CD4-positive, alpha-beta T cell treated with Interleukin-1 beta for 1 hour (primary cell): ENCODE measurements at places on chromosomes 4 and X.

GRCh38 chr4:157314906-157315305 is 94.4 kb downstream of the GRIA2 start:
- no peak for DNase-seq

GRCh38 chr4:187558391-187558790 is 437.2 kb upstream of the ZFP42 start:
- no peak for DNase-seq

- DNase-seq = no peak
Observed at GRCh38 chr4:738781-739280, 33.2 kb downstream of the PCGF3 start.

DNA sequence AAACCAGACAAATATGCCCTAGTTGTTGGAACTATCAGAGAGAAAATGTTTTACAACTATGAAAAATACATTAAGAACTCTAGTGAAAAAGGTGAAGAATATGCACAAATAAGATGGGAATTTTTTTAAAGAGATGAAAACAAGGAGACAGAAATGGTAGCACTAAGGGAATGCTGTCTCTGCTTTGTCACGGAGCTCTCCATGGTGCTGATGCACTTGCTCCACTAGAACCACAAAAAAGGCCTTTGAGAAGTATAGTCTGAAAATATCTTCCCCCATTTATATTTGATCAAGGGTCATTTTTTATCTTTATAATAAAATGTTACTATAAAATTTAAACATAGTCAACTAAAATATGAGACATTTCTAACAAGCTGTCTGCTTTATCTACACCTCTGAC is 1655.5 kb upstream of the AGA start:
- DNase-seq = no peak

- DNase-seq = no peak
Observed at GRCh38 chrX:30301963-30302362, 7.2 kb downstream of the NR0B1 start.

DNA sequence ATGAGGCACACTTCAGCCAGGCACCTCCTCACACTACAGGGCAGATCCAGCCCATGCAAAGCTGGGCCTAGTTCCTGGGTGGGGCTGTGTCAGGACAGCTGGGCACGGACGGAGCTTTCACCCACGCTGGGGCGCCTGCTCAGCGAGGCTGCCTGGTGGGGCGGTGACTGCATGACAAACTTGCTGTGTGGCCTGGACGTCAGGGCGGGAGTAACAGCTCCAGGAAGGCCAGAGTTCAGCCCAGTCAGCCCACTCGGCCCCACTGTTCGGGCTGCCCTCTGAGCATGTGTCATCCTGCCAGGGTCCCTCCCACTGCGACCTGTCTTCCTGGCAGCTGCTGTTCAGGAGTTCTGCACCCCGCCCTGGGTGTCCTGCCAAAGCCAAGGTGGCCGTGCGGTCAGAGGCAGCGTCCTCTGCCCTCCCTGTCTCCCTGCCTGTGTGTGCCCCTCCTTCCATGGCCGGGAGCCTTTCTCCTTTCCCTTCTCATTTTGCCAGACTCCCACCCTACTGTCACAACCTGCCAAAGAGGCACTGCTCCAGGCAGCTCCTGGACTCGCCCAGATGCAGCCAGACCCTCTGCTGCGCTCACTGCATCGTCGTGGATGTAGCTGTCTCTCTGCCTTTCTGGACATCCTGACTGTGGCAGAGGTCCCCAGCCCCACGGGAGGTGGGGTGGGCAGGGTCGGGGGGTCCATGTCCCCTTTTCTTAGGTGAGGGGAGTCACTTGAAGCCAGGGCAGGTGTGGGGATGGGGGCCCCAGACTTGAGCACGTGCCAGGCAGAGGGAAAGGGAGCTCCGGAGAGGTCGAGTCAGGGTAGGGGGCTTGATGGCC is 33.0 kb upstream of the KIAA0232 start:
- no peak for DNase-seq

- DNase-seq = no peak
Observed at GRCh38 chr4:26964512-26964911, 103.9 kb downstream of the STIM2 start.

DNA sequence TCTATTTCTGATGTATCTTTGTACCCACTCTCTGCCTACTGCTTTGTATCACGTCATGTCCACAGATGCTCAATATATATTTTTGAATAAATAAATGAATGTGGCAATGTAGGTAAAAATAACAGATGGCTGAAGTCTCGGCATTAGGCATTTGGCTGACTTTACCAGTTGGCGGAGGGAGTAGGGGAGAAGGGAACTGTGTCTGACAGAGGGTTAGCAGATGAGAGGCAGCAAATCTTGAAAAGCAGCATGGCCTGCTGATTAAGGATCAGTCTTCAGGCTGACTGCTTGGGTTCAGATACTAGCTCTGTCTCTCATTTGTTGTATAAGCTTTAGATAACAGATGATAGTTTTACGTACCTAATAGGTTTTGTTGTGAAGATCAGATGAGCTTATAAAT is 31.9 kb upstream of the RASGEF1B start:
- no peak for DNase-seq

GRCh38 chr4:129140521-129140920 is 44.6 kb downstream of the C4orf33 start:
- DNase-seq = no peak

DNA sequence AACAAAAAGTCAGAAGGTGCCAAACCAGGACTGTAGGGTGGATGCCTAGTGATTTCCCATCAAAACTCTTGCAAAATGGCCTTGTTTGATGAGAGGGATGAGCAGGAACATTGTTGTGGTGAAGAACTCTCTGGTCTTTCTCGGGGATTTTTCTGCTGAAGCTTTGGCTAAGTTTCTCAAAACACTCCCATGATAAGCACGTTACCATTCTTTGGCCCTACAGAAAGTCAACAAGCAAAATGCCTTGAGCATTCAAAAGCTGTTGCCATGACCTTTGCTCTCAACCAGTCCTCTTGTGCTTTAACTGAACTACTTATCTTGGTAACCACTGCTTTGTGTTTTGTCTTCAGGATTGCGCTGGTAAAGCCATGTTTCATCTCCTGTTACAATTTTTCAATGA is 3.0 kb upstream of the SEC31A start:
- DNase-seq = no peak

DNA sequence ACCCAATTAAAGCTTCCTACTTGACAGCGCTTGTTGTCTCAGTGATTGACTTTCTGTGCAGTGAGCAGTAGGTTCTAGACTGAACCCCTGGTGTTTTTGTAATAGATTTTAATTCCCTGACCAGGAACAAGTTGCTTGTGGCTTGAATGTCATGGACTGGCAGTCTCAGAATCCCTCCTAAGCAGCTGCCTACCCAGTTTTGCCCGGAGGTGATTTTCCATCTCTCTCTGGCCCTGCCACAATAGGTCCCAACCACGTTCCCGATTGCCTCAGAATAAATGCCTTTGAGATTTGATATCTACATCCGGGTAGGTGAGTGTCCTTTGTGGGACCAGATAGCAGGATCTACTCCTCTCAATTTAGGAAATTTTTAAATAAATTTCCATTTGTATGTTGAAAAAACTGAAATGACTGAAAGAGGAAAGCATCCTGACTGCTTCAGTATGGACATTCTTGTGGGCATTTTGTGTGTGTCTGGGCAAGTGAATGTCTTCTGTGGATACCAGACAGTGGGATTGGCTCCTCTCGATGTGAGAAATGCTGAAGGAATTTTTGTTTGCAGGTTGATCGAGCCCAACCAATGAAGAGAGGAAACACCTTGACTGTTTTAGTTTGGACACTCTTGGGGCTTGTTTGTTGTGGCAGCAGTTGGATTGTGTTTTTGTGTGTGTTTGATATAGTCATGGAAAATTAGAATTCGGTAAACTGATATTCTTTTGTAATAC is 1607.4 kb downstream of the C4orf33 start:
- DNase-seq = no peak

DNA sequence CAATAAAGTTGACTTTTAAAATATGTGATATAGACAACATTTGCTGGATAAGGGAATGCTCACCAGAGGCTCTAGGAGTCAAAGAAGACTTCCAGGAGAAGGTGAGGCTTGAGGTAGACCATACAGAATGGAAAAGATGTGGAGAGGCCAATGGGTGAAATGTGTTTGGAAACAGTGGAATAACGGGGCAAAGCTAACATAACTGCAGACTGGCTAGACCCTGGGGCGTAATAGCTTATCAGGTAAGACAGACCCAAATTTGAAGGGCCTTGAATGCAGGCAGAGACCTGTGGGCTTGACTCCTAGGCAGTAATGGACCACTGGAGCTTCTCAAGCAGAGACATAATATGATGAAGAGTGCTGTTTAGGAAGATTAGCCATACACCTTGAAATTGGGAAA is 25.4 kb downstream of the GPC3 start:
- DNase-seq = no peak
